ENCODE measurements at places on chromosomes 2 and 18.

DNA sequence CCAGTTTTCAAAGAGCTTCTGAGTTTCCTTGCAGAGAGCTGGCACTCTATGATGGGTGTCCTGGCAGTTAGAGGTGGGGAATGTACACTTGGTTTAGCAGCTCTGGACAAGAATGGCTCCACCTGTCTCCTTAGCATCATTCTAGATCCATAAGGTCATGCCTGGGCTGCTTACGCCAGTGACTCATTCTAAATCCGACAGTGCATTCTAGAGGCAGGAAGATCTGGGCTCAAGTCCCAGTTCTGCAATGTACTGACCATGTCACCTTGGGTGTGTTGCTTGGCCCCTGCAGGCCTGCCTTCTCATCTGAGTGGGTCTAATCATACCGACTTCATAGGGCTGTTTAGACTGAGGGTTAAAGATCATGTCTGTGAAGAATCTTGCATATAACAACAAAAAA lies 46.5 kb downstream of the PTGR3 start:
- DNase-seq = no peak

DNA sequence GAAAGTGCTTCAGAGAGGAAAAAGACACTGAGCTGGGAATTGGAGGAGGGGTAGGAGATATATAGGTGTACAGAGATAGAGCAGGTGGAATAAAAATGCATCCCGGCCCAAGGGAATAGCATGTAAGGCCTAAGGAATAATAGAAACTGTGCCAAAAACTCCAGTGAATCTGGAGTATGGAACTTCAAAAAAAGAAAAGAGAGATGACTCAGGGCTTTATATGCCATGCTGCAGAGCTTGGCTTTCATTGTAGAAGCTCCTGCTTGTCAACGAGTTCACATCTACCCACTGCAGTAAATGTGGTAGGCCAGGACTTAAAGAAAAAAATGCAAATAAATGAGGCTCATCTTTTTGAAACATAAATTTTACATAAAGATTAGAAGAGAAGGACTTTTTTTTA lies 131.8 kb downstream of the MREG start:
- DNase-seq = no peak

DNA sequence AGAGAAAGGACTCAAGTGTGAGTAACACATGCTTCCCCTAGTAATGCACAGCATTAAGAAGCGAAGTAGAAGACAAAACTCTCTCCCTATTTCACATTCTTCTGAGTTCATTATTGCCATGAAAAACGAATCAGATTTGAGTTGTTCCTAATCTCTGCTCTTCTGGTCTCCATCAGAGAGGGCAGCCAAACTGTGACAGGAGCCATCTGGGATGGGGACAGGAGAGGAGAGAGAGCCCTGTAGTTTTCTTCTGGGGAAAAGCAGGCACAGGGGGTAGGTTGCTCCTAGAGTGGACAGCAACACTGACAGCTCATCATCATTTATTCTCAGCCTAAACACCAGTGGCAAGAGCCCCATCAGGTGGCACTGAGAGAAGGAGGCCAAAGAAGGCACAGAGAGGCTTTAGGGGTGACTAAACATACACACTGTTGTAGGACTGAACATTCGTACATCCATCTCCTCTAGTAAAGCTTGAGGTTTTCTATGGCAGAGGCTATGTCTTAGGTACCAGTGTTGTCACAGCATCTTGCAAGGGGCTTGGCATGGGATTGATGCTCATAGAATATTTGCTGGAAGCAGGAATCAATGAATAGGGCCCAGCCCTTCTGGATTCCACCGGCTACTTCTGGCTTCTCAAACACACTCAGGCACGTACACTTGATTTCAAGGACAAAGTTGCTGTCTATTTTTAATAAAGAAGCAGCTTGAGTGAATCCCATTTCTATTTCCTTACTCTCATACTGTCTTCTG lies 33.1 kb downstream of the SLC8A1 start:
- DNase-seq = no peak

DNA sequence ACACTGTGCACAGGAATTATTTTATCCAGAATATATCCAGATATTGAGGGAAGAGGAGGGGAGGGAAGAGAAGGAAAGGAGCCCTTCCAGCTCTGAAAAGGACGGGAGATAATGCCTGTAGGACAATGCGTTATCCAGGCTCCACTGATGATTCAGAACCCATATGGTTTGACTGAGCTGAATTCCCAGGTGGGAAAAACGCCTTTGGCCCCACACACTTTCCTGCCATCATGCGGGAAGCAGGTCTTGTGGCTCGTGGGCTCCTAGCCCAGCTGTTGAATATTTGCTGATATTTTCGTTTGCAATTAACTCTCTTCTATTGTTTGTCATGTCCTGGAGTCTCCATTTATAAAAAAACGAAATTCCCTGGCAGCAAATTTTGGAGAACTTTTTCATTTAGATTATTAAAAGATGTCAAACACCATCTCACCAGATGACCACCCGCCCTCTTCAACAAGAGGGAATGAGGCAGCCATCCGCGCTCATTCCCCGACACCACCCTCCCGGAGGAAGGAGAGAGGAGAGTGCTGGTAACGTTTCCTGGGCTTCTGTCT lies 8.9 kb downstream of the COL6A3 start:
- DNase-seq = no peak

DNA sequence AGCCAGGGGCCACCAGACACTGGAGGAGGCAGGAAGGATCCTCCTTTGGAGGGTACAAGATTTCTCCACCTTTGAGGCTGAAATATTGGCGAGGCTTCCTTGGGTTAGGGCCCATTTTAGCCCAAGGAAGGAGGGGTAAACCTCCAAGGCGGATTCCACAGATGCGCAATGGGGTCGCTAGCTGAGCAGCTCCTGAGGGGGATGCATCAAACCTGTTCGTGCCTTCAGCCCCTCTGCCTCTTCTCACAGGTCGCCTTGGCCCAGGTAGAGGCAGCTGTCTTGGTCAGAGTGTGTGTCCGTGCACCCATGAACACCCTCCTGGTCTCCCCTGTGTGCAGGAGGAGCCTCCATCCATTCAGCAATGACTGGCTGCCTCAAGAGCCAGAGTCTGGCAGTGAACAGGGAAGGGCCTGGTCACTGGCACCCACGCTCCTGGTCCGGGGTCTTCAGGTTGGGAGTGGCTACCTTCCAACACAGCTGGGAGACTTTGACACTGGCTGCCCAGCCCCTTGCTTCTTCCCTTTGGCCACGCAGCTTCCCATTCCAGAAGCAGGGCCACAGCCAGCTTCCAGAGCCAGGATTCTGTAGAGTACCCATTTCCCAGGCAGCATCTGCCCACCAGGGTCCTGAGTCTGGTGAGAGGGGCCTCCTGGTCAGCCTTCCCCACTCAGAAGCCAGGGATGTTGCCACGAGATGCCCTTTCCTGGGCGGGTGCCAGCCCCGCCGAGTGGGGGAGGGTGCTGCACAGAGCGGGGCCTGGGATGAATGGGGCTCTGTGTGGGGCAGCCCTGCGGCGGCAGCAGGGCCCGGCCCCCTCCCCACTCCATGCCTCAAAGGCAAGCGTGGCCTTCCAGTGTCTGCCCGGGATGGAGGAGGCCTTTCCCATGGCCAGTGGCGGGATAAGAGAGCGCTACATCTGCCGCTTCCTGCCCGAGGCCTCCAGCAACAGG lies 95.8 kb upstream of the GPC1 start:
- DNase-seq = no peak

DNA sequence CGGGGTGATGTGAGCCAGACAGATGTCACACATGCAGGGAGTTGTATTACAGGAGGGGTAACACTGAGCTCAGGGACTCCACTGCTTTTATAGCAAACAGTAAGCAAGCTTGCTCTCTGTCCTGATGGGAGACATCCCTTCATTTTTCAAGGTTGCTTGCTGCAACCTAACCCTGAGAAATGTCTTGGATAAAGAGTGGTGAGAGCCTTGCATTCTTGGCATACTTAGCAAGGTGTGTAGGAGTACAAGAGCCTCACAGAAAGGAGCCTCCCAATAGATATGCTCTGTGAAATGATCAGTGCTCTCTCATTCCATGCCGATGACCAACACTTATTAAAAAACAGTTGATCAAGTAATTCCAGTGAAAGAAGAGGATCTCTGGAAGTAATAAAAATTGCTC lies 8.1 kb downstream of the PFN4 start:
- no peak for DNase-seq

DNA sequence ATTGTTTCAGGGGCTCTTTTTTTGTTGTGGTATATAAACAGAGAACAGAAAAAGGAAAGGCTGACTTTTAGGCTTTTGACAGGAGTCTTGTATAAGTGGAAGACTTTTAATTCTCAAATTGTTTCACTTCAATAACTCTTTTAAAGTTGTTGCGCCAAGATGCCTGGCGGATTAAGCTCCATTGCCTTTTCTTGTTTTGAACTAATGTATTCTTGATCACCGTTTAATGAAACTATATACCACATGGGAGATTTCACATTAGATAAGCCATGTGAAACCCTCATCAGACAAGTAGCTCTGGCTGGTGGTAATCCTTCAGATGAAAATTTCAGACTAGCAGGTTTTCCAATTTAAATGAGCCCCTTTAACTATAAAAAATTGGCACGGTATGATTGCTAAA lies 257.4 kb downstream of the CCDC178 start:
- no peak for DNase-seq

- DNase-seq = no peak
Observed at GRCh38 chr2:173347305-173348168, 7.1 kb upstream of the CDCA7 start.

DNA sequence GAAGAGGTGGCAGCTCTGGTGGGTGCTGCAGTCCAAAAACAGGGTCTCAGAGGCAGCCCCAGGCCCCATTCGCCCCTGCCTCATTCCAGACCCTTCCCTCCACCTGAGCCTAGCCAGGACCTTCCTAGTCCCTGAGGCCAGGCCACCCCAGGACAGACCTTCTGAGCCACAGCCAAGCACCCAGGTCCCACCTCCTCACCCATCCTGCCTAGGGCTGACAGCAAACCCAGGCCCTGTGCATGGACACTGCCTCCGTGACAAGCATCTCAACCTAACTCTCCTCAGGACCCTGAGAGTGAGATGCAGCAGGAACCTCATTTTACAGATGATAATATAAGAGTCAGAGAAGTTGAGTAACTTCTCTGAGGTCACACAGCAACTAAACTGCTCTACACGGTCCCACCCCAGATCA lies 15.5 kb downstream of the ADRA2B start:
- DNase-seq = no peak

DNA sequence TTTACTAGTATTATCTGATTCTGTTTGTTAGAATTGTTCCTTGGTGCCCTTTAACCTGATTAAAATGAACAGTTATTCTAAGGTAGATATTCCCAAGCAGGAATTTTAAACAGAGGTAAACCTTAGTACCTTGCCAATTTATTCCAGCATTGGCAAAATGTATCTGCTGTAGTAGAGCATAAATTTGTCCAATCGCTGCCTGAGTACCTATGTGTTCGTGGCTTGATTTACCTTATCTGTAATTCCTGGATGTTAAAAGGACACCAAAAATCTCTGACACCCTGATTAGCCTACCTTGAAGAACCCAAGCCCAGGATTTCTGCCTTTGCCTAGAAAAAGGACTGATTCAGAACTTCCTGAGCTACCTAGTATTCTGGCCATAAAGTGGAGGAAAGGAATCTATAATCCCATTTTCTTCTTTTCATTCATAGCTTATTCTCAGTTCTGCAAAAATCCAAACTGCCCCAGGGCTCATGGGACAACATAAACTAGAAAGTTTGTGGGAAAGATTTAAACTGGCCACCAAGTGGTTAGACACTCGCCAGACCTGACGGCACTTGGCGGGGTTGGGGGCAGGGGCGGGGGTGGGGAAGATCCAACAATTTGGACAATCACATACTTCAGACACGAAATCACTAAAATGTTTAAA lies 16.2 kb upstream of the ZCCHC2 start:
- no peak for DNase-seq

DNA sequence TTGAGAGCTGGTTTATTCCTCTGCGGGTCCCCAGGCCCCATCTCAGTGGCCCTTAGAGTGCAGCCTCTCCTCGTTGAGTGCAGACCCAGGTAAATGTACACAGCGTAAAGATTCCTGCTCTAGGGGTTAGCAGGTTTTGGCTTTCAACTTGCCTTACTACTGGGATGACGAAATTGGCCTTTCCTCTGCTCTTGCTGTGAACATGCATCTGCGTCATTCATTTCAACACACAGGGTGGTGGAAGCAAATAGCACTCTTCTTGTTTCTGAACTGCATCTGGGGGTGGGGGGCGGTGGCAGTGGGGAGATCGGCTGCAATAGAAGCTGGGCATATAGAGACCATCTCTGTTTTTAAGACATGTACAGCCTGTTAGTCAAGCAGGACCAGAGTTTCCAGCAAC lies 16.5 kb upstream of the SLC16A14 start:
- no peak for DNase-seq

DNA sequence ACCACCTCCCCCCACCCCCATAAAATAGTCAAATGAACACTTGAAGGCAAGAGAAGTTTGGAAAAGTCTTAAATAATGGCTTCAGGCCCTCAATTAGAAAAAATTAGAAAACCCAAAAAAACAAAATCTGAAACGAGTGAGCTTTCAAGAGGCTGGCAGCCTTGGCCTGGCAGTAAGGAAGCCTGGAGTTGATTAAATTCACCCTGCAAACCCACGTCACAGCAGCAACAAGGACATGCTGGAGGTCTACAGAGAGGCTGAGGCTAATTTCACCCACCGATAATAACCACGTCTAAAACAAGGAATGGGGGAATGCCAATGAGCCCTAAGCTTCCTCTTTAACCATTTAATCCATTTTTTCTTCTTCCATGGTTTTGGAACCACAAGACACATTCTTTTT lies 122.7 kb upstream of the SMAD7 start:
- no peak for DNase-seq

DNA sequence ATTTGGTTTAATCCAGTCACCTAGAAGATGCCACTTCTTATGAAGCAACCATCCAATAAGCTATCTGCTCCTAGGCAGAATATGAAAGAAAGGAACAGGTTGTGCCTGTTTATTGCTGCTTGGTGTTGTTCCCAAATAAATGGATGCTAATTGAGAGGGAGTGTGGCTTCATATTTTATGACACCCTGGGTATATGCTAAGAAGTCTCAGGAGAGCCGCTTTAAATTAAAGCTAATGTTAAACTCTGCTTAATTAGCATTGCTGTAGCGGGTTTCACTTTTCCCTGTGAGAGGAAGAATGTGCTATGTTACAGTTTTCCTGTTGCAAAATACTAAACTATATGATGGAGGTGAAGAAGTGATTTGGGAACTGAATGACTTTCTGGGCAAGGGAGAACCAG lies 48.7 kb upstream of the TANK start:
- no peak for DNase-seq

GRCh38 chr18:63098018-63098981 lies 221.3 kb downstream of the BCL2 start:
- no peak for DNase-seq

Measured in memory B cell (primary cell).